ENCODE measurements at places on chromosomes 11 and 22.

DNA sequence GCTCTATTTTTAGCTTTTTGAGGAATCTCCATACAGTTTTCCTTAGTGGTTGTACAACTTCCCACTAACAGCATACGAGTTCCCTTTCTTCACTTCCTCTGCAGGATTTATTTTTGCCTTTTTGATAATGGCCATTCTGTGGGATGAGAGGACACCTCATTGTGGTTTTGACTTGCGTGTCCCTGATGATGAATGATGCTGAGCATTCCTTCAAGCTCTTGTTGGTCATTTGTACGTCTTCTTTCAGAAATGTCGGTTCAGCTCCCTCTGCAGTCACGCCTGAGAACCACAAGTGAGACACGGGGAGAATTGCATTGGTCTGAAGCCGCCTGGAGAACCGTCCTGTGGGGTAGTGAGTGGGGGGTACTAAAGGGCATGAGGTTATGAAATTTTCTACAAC is 2.0 kb upstream of the KRTAP5-10 start:
- DNase-seq, result peak; percentile 55

GRCh38 chr11:60951606-60951903 is 421 bp downstream of the SLC15A3 start:
- no peak for DNase-seq

DNA sequence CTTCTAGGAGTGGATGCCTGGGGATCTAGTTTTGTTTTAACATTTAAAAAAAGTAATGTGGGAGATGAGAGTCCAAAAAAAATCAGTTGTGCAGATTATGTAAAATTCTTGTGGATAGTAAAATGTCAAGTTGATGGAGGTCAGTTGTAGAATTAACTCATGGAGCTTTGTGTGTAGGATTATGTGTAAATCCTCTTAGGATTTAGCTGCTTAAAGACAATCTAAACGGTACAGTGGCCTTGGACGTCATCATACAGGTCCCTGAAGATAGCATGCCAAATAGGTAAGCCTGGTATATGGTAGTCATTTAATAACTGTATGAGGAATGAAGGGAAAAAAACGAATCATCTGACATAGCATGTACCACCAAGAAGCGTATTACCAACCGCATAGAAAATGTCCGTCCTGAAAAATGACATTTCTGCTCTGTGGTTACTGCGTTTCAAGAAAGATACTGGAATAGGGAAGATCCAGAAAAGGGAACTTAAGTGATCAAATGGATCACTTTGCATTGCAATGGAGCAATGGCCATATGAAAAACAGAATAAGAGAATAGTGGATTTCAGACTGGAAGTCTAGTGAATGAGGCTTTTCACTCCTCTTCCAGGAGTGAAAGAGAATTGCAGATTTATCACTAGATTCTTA is 61.3 kb downstream of the BCL2L13 start:
- no peak for DNase-seq

DNA sequence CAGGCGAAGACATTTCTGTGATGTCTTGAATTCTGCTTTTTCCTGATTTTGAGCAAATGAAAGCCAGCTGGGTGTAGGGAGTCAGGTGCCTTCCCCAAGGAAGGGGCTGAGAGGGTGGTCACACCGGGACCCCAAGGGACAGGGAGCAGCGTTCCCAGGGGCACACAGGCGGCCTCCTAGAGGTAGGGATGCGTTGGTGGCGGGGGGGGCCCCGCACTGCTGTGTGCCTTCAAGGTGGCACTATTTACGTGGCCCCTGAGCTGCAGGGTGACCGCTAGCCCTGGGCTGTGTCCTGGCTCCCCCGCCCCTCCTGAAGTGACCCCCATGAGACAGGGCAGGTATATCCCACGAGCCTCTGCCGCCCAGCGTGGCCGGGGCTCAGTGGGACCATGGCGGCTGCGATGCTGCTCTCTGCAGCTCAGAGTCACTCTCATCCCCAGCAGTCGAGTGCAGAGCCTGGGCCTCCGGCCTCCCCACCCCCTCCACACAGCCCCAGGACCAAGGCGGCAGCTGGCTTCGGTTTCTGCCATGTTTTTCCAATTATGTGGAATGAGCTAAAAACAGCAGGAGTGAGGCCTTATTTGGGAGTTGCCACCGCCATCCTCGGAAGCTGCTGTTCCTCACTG is 60.9 kb downstream of the LRP5 start:
- DNase-seq, result no peak

DNA sequence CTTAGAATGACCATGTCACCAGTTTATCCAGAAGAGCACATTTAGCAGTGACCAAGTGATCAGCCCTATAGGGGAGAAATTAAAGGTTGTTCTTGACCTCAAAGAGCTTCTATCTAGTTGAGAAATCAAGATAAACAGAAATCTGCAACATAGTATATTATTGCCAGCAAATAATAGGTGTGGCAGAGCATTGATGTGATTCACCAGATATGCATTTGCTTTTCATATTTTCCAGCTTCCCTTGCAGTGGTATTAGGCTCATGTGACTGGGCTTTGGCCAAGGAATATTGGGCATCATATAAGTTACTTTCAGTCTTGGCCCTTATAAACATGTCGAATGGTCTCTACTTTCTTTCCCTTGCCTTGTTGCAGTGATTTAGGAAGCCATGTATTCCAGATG is 34.5 kb downstream of the COMMD9 start:
- DNase-seq, result peak; percentile 36

- DNase-seq, result no peak
These were observed 3.2 kb upstream of the MS4A10 start for GRCh38 chr11:60781981-60782316.

DNA sequence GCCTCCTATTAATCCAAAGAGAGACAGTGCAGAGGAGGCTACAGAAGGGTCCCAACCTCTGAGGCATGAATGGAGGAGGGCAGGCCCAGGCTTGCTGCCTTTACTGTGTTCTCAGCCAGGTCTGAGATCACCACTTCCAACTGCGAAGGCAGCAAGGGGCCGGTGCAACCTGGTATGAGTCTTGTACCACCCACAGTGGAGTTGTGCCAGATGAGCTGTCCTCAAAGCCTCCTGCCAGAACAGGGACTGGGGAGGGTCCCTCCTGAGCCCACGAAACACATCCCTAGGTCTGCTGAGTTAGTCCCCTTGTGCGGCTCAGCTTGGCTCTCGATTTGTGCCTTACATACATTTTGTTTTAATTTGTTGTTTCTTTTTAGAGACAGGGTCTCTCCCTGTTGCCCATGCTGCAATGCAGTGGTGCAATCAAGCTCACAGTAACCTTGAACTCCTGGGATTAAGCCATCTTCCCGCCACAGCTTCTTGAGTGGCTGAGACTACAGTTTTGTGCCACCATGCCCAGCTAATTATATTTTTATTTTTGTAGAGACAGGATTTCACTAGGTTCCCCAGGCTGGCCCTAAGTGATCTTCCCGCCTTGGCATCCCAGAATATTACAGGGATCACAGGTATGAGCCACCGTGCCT is 9.3 kb downstream of the MIF start:
- DNase-seq, result no peak

Data from fibroblast of pulmonary artery (primary cell).